Hippocampal formation (tissue), 2 donors: ENCODE measurements at places on chromosomes 6 and 20.
A peak's percentile ranks its signal among the peaks of the same experiment; 100 is the strongest.

- DNase-seq: no peak
Measured at GRCh38 chr6:138285800-138286199, 67.5 kb upstream of the PBOV1 start.

DNA sequence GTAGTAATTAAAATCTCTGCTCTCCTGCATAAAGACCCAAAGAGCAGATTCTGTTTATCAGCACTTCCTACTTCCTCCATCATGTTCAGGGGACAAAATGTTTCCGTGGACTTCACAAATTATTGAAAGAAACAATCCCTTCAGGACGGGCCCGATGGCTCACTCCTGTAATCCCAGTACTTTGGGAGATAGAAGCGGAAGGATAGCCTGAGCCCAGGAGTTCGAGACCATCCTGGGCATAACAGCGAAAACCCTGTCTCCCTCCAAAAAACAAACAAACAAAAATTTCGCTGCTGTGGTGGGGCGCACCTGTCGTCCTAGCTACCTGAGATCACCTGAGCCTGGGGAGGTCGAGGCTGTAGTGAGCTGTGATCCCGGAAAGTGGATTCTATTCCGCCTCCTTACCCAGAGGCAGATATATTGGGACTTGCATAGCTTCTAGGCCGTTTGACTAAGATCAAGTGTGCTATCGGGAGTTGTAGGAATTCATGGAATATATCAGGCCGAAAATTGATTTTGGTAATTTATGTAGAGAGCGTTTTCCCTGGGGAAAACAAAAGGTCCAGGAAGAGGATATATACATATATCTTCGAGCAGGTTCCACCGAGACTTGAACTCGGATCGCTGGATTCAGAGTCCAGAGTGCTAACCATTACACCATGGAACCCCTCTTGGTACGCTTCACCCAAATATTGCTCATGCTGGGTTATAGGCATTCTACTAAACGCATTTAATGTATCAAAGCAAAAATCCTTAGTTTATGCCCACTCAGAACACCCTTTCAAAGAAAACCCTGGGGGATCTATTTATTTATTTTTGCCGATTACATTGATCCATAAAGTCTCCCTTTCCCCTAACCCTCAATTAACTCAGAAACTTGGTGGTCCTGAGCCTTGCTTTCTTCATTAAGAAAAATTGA, 74.5 kb upstream of the ZNF184 start:
- DNase-seq: no peak

- no peak for DNase-seq
Measured at GRCh38 chr6:89787660-89788328, 31.8 kb downstream of the MDN1 start.

- peak; percentile 78 for DNase-seq
Measured at GRCh38 chr6:148577687-148578488, 168.9 kb upstream of the UST start.
